AG08396 (cell line): ENCODE measurements at places on chromosomes 3 and 15.

- no peak for DNase-seq
Observed at GRCh38 chr3:127889976-127890650, 24.9 kb upstream of the KBTBD12 start.

DNA sequence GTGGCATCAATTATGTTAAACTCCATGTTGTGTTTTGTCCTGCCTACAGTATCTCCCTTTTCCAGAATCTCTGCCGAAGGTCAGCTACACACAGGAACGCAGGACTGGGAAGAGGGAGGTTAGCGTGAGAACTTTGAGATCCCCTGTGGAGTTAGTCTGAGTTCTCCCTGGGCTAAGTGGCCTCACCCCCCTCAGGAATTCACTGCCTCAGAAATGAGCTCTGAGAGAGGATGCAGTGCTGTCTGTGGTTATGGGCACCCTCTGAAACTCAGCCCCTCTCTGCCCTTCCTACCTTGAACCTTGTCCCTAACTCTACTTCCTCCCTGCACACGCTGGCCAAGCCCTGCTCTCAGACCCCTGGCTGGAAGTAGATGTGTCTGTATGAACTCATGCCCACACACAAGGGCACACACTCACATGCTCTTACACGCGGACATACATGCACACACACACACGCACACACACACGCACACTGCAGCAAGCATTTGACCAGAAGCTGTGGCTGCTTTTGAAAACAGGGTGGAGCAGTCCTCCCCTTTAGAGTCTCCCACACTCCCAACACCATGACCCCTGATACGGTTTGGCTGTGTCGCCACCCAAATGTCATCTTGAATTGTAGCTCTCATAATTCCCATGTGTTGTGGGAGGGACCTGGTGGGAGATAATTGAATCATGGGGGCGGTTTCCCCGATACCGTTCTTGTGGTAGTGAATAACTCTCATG lies 5.3 kb upstream of the VIPR1 start:
- DNase-seq = no peak

- no peak for DNase-seq
Observed at GRCh38 chr3:28495301-28495700, 146.7 kb upstream of the AZI2 start.

DNA sequence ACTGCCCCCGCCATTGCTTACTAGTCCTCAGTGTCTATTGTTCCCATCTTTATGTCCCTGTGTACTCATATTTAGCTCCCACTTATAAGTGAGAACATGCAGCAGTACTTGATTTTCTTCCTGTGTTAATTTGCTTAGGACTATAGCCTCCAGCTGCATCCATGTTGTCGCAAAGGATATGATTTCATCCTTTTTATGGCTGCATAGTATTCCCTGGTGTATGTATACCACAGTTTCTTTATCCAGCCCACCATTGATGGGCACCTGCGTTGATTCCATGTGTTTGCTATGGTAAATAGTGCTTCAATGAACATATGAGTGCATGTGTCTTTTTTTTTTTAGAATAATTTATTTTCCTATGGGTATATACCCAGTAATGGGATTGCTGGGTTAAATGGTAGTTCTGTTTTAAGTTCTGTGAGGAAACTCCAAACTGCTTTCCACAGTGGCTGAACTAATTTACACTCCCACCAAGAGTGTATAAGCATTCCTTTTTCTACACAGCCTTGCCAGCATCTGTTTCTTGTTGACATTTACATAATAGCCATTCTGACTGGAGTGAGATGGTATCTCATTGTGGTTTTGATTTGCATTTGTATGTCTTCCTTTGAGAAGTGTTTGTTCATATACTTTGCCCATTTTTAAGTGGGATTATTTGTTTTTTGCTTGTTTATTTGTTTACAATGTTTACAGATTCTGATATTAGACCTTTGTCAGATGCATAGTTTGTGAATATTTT lies 53.7 kb downstream of the GALK2 start:
- no peak for DNase-seq

- no peak for DNase-seq
Observed at GRCh38 chr15:33298631-33299030, 12.1 kb upstream of the RYR3 start.

DNA sequence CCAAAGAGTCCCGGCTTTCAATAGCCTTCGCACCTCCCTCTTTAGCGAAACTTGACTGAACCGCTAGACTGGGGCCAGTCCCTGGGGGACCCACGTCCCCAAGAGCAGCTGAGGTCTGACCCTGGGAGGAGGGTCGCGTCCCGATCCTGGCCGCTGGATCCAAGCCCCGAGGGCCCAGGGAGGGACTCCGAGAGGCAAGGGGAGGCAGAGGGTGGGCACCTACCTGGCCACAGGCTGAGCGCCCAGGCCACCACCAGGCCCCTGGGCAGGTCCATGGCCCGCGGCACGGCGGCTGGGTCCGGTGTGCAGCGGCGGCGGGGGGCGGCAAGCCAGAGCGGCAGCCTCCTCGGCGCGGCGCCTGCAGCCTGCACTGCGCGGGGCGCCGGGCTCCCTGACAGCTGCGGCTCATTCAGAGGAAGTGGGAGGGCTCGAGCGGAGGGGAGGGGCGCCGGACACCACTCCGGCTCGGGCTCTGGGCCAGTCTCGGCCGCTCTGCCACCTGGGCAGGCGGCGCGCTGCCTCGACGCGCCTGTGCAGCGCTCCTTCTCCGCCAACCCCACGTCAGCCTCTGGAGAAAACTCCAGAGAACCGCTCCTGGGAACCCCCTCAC lies at the start of gene ITGA11:
ITGA11 (minus strand) TSS at position 372 of the 610 bp plus-strand sequence; CDS start at position 275, 97 bp downstream.
- peak; percentile 53 for DNase-seq

GRCh38 chr3:31274326-31275024 lies 258.2 kb upstream of the STT3B start:
- DNase-seq = no peak

DNA sequence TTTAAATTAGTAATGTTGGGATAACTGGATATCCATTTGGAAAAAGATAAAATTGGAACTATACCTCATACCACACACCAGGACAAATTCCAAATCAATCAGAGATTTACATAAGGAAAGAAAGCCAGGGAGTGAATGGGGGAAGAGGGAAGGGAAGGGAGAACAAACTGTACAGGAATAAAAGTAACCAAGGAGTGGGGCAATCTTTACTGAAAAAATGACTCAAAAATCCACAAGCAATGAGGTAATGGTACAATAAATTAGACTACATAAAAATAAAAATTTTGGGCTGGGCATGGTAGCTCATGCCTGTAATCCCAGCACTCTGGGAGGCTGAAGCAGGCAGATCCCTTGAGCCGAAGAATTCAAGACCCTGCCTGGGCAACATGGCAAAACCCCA lies 82.6 kb downstream of the MLH1 start:
- DNase-seq = no peak

- no peak for DNase-seq
Observed at GRCh38 chr3:182668541-182668940, 124.8 kb upstream of the ATP11B start.

DNA sequence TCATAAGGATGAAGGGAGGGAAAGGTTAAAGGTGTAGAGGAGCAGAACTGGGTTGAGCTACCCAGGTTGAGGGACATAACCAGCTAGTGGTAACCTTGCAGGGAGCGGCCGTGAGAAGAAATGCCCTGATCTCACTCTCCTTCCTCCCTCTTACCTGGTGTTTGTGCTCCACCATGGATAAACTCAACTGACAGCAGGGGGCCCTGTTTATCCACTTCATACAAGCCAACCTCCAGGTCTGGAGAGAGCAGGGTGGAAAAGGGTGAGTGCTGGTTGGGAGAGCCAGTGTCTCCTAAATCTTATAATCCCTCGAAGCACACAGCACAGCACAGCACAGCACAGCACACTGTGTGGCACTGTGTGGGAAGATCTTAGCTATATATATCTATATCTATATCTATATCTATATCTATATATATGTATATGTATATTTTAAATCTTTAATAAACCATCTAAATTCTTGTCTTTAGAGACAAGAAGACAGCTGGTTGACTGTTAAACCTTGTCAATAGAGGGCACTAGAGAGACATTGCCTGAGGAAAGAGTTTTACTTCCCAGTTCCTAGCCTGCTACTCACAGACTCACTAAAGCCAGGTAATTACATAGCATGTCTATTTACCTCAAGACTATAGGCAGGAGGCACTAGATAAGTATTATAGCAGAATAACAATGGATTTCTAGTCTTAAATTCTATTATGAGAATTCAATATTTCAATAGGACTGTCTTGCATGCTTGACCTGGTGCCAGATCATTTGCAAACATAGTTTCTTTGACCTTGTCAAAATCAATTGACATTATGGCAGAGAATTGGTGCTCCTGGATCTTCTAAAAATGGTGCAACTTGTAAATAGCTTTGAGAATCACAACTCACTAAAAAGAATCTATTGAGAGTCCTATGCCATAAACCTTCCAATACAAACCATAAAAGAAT lies 21.7 kb upstream of the FMN1 start:
- DNase-seq = peak; percentile 24

DNA sequence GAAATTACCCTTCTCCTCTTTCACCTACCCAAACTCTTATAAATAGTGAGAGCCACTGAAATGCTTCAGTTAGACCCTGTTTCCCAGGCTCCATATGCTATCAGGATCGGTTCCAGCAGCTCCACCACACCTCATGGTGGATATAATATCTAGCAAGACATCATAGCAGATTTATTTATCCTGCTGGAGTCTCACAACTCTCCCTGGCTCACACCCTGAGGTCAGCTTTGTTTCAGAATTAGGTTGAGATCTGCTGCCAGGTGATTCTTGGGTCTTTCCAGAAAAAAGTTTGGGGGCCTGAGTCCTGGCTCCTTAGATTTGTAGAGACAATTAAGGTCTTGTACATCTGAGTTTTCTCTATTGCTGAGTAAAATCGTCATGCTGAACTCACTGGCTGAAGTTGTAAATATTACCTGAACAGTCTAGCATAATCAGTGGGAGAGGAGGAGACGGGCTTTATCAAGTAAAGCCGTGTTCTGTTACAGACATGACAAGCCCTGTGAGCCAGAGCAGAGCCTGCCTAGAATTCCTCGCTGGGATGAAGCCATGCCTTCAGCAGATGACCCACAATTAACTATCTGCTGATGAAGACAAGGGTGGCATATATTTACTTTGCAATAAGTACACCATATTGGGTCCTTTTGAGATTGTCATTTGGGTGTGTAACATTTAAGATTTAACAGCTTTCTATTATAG lies 131.6 kb downstream of the STAC start:
- no peak for DNase-seq

DNA sequence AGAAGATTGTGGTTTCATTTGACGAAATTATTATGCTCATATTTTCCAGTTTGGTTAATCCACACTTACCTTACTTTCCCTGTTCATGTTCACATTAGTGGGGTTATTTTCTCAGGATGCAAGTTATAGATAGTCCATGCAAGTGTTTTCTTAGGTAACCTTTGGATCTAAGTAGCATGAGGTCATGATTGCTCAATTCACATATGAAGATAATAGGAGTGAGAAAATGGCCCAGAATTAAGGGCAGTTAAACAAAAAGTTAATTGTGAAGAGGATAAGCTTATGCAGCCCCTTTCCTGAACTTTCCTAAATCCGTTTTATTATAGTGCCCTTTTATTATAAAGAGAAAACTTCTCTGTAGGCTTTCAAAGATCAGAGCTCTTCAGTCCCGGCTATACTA lies 83.4 kb downstream of the CD200R1L start:
- DNase-seq = no peak

DNA sequence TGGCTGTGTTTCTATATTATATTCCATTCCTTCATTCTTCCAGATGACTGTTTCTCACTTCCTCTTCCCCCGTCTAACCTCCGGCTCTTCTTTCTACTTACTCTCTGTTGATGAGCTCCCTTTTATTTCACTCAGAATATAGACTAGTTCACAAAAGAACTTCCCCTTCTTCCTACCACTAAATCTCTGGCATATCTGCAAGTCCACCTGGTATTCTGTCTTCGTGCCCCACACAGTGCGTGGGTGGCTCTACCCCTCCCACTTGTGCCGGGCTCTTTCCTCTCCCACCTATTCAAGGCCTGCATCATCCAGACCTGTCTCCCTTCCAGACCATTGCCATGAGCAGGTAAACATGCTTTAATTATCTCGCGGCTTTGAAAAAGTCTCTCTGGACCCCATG lies 73.0 kb downstream of the SCN10A start:
- no peak for DNase-seq

DNA sequence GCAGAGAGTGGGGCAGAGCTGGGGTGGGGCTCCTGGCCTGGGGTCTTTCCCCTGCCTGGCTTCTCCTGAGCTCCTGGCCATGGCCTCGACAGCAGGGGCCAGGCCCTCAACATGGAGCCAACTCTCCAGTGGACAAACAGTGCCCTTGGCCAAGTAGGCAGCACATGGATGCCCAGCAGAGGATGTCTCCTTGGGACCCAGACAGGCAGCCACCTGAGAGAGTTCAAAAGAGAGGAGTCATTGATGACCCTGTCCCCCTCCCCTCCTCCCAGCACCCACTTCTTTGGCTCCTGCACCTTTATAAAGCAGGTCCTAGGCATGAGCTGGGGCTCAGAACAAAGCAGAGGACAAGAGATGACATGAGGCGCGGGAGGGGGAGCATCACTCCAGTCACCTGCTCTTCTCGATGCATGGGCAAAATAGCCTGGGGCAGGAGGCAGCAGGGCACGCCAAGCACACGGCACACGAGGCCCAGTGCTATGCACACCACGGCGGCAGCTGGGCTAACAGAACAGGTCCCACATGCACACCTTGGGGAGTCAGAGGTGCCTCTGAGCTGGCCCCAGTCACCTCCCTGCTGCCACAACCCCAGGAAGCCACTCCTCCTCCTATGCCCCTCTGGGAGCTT lies 27.4 kb downstream of the SHISA5 start:
- no peak for DNase-seq

DNA sequence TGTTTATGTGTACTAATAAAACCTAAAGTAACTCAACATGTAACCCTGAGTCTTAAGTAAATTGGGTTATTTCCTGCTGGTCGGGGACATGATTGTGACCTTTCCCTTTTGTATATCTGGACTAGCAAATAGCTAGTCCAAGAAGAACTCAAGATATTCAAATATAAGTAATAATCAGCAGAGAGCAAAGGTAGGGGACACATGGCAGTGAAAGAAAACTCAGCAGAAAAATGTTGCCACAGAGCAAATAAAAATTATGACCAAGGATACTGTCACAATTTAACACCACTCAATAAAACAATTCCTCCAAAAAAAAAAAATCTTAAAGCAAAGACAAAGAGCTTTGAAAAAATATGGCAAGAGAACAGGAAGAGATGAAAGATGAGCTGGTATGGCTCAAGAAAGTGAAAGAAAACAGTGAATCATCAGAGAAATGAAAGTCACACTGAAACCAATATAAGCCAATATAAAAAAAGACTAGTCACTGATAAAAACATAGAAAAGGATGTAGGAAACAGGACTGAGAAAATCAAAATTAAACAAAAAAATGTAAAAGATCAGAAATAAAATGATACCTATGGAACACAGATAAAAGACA lies 43.4 kb downstream of the HLTF start:
- peak; percentile 26 for DNase-seq

DNA sequence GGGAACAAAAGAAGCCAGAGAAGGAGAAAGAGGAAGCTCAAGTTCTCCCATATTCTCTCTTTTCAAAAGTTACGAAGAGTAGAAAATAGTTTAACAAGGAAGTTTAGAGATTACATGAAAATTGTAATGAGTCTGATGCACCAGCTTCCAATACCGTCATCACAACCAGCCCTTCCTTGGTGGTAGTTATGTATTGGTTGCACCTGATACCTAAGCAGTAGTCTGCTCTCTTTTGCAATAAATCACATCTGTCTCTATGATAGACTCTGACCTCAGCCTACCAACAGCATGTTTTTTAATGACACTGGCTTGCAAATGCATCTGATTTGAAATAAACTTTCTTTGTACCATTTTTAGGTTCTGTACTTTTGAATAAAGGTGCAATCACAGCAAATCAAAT lies 575.8 kb downstream of the FHIT start:
- DNase-seq = no peak

GRCh38 chr3:66239513-66240123 lies 18.8 kb downstream of the SLC25A26 start:
- no peak for DNase-seq

GRCh38 chr3:48194446-48195071 lies 6.3 kb upstream of the CDC25A start:
- DNase-seq = peak; percentile 72
